ENCODE measurements at places on chromosomes 6 and 20. TPM values are rescaled to one million over a fixed set of nuclear protein-coding genes. Genes with fewer than 3 reads are reported as not detected.

Gene PAK5
- not detected for total RNA-seq

DNA sequence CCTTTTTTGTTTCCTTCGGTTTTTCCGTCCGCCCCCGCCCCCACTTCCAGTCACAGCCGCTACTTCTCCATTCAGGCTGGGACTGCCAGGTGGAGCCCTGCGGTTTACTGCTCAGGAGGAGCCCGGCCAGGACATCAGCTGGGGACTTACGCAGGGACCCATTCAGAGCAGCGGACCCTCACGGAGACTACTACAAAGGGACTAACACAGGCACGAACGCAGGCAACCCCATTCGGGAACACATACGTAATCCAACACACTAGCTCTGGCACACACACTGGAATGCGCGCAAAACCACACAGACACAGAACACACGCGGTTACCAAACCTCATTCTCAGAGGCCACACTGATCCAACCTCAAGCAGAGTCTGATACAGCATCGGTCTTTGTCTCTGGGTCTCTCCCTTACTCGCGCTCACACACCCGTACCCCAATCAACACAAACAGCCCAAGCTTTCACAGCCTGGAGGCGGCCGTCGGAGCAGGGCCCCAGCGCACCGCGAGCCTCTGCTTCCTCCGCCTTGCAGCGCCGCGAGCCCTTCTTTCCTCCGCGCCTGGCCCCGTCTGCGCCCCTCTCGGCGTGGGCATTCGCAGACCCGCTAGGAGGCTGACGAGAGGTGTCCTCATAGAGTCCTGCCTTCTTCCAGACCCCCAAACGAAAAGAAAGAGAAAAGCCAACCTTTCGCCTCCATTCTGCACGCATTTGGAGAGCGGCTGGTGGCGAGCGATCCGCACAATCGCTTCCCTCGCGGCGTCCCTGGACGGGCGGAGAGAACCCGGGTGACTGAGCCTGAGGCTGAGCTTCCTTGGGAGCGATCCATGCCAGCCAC is 1.1 kb upstream of the SLC32A1 start:
- no peak for DNase-seq

GRCh38 chr20:25257756-25258475 is 10.0 kb downstream of the PYGB start:
- no peak for DNase-seq

DNA sequence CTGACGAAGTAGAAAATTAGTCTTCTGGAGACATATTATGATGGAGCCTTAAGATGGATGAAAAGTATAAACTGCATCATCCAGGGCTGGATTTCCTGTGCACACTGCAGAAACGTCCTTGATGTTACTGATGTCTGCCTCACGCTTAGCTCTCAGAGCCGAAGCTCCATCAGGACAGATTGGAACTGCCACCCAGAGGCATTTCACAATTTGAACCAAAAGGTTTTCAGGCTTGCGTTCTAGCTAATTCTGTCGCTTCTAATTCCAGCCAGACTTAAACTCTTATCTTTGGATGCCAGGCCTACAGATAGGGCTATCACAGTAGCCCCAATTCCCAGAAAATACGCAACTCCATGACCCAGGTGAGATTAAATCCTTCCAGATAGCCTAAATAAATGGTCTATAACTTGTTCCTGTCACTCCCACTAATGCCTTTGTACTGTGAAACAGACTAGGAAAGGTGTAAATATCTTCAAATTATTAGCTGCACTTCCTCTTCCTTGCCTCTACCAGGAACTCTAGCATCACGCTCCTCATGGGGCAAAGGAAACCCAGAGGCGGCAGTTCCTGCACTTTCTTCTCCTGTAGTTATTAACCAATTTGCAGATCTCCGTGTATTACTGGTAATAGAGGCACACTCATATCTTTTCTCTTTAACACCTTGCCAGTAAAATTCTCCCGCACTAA is 634.6 kb downstream of the PRKN start:
- DNase-seq, result no peak
